ENCODE measurements at places on chromosomes 2 and 18.

DNA sequence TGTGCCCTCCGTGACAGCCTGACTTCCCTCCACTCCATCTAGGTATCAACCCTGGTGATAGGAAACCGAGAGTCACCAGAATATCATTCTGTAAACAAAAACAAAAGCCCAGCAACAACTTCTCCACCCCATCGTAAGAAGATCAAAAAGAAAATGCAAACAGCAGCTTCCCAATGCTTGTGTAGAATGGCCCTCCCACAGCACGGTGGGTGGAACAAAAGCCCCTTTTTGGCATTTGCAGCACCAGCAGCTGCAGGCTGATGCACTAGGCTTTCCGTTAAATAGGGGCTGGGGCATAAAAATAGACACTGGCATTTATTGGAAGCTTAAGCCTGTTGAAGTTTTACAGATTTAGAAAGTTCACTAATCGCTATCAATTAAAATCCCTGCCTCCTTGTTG lies 513.0 kb downstream of the GALR1 start:
- DNase-seq = no peak

GRCh38 chr2:112301171-112301584 lies 25.8 kb downstream of the ZC3H6 start:
- no peak for DNase-seq

DNA sequence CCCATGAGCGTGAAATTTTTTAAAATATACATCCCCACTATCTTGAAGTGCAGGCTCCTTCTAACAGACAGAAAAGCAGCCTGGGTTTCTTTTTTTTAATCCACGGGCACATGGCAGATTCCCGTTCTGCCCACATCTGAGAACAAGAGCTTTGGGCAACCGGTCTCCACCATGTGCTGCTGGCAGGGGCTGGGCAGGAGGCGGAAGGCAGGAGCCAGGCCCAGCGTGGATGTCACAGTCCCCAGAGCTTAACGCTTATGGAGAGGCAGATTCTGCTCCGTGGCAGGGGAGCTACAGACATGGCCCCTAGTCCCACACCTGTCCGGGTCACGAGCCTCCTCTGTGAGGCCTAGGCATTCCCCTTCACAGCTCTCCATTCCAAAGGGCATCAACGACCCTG lies 503.0 kb upstream of the MYT1L start:
- no peak for DNase-seq

DNA sequence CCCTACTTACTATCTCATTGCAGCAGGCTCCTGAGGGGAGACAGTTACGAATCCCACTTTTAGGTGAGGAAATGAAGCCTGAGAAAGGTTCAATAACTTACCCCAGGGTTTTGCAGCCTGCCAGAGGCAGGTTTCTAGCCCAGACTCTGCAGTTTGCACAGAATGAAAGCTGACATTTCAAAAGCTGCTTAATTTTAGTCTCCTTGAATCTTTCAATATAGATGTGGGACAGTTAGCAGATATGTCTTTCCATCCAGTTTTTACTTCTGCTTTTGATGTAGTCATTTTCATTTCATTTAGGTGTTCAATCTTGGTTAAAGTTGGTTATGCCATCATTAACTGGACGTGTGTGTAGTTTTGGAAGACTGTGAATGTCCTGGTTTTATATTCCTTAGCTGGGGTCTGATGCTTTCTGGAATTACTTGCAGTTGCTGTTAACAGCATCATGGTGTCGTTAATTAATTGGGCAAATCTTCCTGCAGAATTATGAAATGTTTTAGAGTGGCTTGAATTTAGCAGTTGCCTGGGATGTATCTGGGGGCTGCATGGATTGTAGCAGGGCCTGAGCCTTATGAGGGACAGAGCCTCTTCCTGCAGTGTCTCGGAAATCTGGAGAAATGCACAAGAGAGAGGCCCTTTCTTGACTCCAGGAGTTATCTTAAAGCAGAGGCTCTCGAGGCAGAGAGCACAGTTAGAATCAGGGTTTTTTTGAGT lies 100.8 kb downstream of the ZNF532 start:
- DNase-seq = no peak

DNA sequence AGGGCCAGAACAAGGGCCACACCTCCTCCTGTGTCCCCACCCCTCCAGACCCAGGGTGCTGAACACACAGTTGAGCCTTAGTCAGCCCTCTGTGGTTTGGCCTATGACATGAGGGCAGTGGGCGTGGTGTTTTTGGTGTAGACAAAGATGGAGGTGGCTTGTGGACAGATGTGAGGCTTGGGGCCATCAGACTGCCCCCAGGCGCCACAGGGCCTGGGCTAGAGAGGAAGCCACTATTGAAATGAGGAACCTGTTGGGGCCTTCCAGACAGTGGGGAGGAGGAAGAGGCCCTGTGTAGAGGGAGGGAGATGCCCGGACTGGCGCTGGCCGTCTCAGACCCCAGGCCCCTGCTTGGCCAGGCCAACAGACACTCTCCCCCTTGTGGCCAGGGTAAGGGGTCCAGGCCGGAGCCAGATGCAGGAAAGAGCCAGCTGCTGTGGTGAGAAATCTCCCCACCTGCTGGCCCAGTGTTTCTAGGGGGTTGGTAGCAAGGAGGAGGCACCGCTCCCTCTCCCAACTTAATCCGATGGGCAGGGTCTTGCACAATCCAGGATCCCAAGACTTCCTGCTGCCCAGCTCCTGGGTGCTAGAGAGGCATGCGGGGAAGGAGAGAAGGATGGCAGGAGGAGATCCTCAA lies 53.8 kb downstream of the SMAD7 start:
- peak; percentile 10 for DNase-seq

DNA sequence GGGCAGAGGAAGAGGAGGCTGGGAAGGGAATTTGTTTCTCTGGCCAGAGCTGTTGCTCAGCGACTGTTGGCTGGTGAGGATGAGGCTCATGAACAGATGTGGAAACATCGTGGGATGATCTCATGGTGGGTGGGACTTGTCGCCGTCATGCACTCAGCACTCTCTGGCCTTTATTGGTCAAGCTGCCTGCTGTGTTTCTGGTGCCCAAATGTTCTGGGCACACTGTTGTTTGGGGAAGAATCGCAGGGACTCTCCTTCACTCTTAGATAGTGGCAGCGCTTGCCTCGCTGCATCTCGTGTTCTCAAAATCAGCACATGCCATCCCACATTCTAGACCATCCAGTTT lies 145.6 kb downstream of the AGAP1 start:
- DNase-seq = no peak

GRCh38 chr2:99404797-99405669 lies 67.8 kb downstream of the EIF5B start:
- no peak for DNase-seq

Measured in stimulated activated CD8-positive, alpha-beta memory T cell treated with anti-CD3 and anti-CD28 coated beads, Interleukin-7, amount 100 ng/mL, for 4 hours (primary cell).